ENCODE measurements at places on chromosomes 1 and 21. TPM values are rescaled to one million over a fixed set of nuclear protein-coding genes. Genes with fewer than 3 reads are reported as not detected.

Gene PPIAL4G
- not detected for total RNA-seq

Gene GPR25
- total RNA-seq = not detected

Gene CD48
- not detected for total RNA-seq

Gene FAM131C
- 0.97 TPM for total RNA-seq

Gene TATDN3
- total RNA-seq = 14.8 TPM

Gene CYP4X1
- total RNA-seq = not detected

Gene CFHR3
- total RNA-seq = not detected

- H3K36me3 ChIP-seq = no peaks in the 10 kb centered on the region
- H3K27ac ChIP-seq = no peak overlapping the region
- H3K4me3 ChIP-seq = peak overlapping the region; percentile 57
- H3K4me1 ChIP-seq = peaks cover 16% of the 10 kb centered on the region
- peaks cover 8% of the 10 kb centered on the region for H3K27me3 ChIP-seq
- peak; percentile 76 for DNase-seq
These were observed 14.8 kb upstream of the PIGM start for GRCh38 chr1:160046494-160047110.

DNA sequence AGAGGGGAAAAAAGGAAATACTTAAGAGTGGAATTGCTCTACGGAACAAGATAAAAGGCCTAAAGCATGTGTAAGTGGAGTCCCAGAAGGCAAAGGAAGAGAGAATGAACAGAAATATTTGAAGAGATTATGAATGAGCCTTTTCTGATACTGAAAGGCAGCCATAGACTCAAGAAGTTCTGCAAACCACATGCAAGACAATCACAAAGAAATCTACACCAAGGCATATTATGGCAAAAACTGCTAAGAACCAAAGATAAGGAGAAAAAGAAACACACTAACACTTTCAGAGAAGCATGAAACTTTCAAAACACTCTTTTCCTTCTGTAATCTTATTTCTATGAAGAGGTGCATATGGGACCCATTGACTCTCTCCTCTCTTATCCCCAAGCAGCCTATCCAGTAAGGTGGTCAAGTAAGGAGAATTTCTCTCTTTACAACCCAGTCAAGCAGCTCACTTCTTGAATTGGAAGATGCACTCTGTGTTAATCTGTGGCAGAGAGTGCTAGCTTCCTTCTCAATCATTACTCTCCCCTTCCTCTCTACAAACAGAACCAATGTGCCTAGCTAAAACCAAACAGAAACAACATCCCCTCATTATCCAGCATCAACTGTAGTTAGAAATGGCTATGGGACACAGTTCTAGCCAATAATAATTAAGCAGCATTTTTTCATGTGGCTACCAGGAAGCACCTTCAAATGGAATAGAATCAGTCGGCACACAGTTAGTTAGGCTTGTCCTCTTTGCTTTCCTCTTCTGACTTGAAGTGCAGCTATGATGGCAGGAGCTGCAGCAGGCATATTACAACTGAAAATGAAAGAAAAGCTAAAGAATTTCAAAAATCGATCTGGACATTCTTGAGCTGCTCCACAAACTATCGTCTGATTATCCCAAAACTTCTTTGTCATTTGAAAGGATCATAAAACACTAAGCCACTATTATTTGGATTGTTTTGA is 25.9 kb downstream of the KRTAP19-8 start:
- H3K27me3 ChIP-seq = no peaks in the 10 kb centered on the region
- no peak for DNase-seq
- no peak overlapping the region for H3K27ac ChIP-seq
- H3K36me3 ChIP-seq = no peaks in the 10 kb centered on the region
- H3K4me1 ChIP-seq = no peaks in the 10 kb centered on the region

DNA sequence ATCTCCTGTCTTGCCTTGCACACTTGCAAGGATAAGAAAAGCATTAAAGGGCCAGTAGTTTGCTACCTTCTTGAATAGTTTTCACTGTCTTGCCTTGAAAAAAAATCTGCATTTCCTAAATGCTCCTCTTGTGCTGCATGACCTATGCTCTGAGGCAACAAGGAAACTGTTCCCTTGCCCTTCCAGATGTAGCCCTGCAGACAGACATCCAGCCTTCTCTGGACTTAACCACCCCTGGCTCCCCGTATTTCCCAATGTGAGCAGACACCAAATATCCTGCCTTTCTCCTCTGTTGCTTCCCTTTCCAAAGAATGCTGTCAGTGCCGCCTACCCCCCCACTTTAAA is 177.6 kb downstream of the GABPA start:
- H3K27ac ChIP-seq = no peak overlapping the region
- DNase-seq = no peak
- no peaks in the 10 kb centered on the region for H3K36me3 ChIP-seq
- H3K4me1 ChIP-seq = no peaks in the 10 kb centered on the region
- H3K4me3 ChIP-seq = no peak overlapping the region

GRCh38 chr1:100866041-100866900 is 28.4 kb downstream of the EXTL2 start:
- H3K4me1 ChIP-seq = peaks cover 41% of the 10 kb centered on the region
- no peaks in the 10 kb centered on the region for H3K27me3 ChIP-seq
- H3K4me3 ChIP-seq = 0 out of 2 replicates have a peak overlapping the region, but pooled peaks have one; percentile 29
- H3K36me3 ChIP-seq = no peaks in the 10 kb centered on the region

DNA sequence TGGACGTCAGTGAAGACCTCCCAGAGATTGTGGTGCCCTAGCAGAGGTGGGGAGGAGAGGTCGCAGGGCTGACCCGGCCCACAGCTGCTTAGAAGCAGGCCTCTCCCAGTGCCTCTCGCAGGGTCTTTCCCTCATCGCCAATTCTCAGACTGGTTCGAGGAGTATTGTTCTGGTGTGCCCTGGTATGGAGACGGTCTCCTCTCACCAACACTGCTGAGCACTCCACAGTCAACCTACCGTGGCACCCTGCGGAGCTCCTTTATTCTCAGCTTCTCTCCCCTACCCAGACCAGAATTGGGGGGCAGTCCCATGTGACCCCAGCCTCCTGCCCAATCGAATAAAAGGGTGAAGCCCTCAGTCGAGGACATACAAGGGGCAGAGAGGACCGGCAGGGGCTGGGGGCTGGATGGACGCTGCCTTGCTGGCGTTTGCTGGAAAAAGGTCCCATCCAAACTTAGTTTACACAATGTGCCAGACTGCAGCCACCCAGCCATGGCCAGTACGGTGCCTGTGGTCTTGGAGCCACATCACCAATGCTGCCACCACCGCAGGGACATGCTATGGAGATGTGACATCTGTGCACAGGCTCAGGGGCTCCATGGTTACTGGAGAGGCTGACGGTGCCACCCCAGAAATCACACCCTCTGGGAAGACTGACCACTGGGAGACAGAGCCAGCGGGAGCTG is 80.8 kb downstream of the STUM start:
- H3K4me3 ChIP-seq = no peak overlapping the region
- no peak for DNase-seq
- no peak overlapping the region for H3K27ac ChIP-seq
- H3K36me3 ChIP-seq = no peaks in the 10 kb centered on the region

- peak overlapping the region; percentile 84 for H3K27ac ChIP-seq
- no peaks in the 10 kb centered on the region for H3K27me3 ChIP-seq
- H3K4me1 ChIP-seq = peaks cover 26% of the 10 kb centered on the region
- H3K4me3 ChIP-seq = no peak overlapping the region
These were observed 316.0 kb downstream of the LMO4 start for GRCh38 chr1:87644579-87645190.

DNA sequence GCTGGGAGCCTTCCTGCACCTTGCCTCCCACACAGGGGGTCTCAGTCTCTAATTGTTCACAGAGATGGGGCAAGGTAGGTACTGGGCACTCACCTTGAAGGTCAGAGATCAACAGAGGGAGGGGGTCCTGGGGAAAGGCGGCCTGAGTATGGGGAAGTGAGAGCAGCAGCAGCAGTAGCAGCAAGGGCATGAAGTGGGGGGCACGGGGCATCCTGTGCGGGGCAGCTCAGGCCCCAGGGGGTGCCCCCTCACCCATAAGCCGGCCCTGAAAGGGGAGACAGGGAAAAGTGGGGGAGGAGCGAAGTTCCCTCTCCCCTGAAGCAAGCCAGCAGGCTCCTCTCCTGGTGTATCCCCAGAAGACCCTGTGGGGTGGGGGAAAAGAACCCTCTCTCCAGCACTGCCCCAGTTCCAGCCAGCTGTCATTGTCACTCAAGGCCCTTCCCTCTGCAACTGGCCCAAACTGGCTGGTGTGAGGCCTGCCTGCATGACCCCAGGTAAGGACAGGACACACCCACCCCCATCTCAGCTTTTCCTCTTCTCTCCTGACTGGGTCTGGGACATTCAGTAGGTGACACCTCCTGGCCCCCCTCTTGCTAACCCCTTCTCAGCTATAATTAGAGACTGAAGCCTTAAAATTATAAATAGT is 3.9 kb downstream of the SEMA6C start:
- no peaks in the 10 kb centered on the region for H3K36me3 ChIP-seq
- H3K4me1 ChIP-seq = 0 out of 2 replicates have a peak, but pooled peaks cover 6% of the 10 kb centered on the region
- no peak overlapping the region for H3K27ac ChIP-seq
- DNase-seq = no peak

- H3K27ac ChIP-seq = peak overlapping the region; percentile 95
- peak overlapping the region; percentile 70 for H3K4me3 ChIP-seq
- H3K27me3 ChIP-seq = no peaks in the 10 kb centered on the region
- H3K4me1 ChIP-seq = peaks cover 40% of the 10 kb centered on the region
- no peaks in the 10 kb centered on the region for H3K36me3 ChIP-seq
These were observed 154.0 kb downstream of the TGFB2 start for GRCh38 chr1:218499011-218499691.
